Keratinocyte (primary cell): ENCODE measurements at places on chromosomes 4 and X. TPM values are rescaled to one million over a fixed set of nuclear protein-coding genes. Genes with fewer than 3 reads are reported as not detected.

GRCh38 chrX:41686788-41687187, 2.0 kb upstream of the GPR34 start:
- DNase-seq, result no peak

- no peak for DNase-seq
These were observed 3.1 kb upstream of the HS6ST2 start for GRCh38 chrX:132961511-132961910.

GRCh38 chr4:81405900-81406401, 65.8 kb downstream of the RASGEF1B start:
- DNase-seq, result no peak

- no peak for DNase-seq
These were observed 21.9 kb downstream of the REELD1 start for GRCh38 chr4:146236216-146236615.

GRCh38 chrX:56790778-56791177, 61.7 kb downstream of the NBDY start:
- DNase-seq, result no peak

DNA sequence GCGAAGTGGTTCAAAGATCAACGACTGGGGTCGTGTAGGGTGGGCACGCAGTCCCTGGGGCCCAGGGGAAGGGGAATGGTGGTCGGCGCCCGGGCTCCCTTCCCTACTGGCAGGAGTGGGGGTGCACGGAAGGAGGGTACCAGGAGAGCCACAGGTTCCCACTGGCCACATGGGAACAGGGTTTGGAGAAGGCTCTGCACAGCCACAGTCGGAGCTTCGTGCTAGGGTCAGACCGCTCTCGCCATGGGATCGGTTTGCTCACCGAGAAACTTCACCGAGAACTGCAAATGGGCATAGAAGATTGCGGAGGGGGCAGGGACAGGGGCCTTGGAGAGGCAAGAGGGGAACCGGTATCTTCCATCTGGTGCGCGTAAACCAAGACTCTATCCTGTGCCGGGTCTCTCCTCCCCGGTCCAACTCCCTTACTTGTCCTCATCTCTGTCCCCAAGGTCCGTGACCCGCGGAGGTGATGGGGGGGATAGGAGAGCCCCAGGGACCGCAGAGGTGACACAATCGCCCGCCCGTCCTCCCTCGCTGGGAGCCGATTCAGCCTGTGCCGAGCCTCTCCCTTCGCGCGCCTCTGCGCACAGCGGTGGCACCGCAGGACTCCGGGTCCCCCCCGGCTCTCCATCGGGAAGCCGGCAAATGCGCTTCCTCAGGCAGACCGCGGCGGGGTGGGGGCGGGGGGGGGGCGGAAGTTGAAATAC, 1.0 kb downstream of the SCD5 start:
- no peak for DNase-seq

GRCh38 chrX:65635378-65635777, 32.1 kb upstream of the MSN start:
- no peak for DNase-seq

GRCh38 chr4:9769321-9769720, 12.1 kb upstream of the DRD5 start:
- DNase-seq, result no peak

GRCh38 chr4:1654216-1654955, 29.7 kb downstream of the FAM53A start:
- no peak for DNase-seq

GRCh38 chr4:20544645-20545044, 155.6 kb upstream of the PACRGL start:
- DNase-seq, result no peak

The MCF2 gene
- polyA plus RNA-seq, result 0.26 to 0.75 TPM (median 0.59 TPM) in 3 replicates

The CFP gene
- polyA plus RNA-seq, result 0.03 to 0.04 TPM in 2 of 3 replicates, not detected in the other

The SRPX2 gene
- polyA plus RNA-seq, result 3.9 to 6.1 TPM (median 4.0 TPM) in 3 replicates

The FAM47E gene
- polyA plus RNA-seq, result 0.16 to 0.29 TPM (median 0.28 TPM) in 3 replicates

The UGT2B11 gene
- polyA plus RNA-seq, result not detected in 3 replicates

The RBPJ gene
- polyA plus RNA-seq, result 20.8 to 38.0 TPM (median 32.0 TPM) in 3 replicates
